Stimulated activated CD8-positive, alpha-beta memory T cell treated with anti-CD3 and anti-CD28 coated beads, Interleukin-7, amount 100 ng/mL, for 1 hour (primary cell): ENCODE measurements at places on chromosomes 6 and 20.

DNA sequence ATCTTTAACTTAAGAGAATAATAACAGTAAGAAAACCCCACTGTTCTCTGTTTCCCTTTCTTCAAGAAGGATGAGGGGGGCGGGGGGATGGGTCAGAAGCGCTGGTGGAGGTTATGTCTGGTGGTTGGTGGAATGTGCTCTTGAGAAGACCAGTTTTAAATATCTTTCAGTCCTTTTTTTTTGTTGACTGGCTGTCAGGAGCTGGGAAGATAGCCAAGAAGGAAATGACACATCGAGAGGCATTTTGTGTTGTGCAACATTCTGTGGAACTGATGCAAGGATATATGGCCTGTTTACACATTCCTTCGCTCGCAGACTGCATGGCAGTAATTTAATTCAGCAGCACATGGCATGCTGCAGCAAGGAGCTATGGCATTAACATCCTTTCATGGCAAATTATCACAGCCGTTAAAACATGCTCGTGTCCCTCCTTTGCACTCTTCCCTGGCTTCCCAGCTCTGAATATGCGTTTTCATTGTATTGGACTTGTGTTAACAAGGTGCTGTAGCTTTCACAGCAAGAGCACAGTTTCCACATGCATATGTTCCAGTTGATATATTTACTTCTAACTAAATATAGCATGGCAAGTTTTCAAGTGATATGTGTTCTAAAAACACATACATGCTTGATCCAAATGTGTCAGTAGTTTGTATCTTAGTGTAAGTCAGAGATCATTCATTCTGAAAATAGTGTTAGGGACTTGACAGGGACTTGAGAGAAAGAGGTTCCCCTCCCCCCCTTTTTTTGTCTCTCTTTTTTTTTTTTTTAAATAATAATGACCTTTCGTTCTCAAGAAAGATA, 68.2 kb upstream of the SUPT3H start:
- no peak for DNase-seq

GRCh38 chr20:56925082-56925830, 296.1 kb downstream of the TFAP2C start:
- no peak for DNase-seq

GRCh38 chr6:25472306-25472705, 179.7 kb upstream of the SCGN start:
- no peak for DNase-seq

- no peak for DNase-seq
Observed at GRCh38 chr6:124999105-124999764, 37.0 kb downstream of the RNF217 start.

- no peak for DNase-seq
Observed at GRCh38 chr6:153162172-153162571, 31.1 kb upstream of the RGS17 start.

DNA sequence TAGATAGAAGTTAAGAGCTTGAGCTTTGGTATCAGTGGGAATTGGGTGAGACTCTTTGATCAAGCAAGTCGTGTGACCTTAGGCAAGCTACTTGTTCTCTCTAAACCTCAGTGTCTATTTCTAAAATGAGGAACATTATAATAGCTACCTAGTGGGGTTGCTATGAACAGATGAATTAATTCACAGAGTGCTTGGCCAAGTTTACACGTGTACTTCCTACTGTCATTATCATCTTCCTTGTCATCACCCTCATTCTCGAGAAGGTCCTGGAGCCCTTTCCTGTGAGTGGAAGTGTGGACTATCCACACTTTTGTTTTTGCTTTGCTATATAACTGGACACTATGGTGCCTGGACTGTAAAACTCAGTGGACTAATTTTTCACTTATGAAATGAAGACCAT, 64.0 kb downstream of the BCKDHB start:
- DNase-seq, result no peak

DNA sequence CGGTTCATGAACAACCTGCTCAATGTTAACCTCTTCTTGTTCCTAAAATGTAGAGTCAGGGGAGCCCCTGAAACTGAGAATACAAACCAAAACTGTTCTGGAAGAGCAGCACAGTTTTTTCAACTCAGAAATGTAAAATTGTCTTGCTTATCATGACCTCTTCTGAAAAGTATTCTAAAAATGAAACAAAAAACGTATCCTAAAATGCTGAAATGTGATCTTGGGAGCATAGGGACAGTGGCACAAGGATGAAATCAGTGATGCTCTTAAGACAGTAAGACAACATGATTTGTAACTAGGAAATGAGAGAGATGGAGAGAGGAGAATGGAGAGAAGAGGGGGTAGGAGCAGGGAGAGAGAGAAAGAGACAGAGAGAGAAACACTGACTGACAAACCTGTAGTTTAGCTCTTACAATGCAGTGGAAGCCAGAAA, 27.5 kb downstream of the NCOA7 start:
- DNase-seq, result no peak

DNA sequence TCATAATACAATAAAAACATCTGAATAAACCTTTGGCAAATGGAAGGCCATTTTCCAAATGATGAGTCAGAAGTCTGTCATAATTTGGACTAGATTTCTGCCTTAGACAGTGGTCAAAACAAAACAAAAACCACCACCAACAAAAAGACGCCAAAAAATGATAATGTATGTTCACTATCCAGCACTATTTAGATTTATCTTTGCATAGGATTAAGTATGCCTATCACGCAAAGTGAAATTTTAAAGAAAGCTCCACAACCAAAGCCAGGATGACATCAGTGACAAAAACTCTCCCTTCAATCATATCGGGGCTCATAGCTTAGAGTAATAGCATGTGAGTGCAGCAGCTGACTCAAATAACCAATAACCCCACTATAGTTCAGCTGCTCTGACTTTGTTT, 201.9 kb downstream of the MOXD1 start:
- no peak for DNase-seq

GRCh38 chr6:47016261-47016660, 25.9 kb downstream of the ADGRF1 start:
- no peak for DNase-seq

DNA sequence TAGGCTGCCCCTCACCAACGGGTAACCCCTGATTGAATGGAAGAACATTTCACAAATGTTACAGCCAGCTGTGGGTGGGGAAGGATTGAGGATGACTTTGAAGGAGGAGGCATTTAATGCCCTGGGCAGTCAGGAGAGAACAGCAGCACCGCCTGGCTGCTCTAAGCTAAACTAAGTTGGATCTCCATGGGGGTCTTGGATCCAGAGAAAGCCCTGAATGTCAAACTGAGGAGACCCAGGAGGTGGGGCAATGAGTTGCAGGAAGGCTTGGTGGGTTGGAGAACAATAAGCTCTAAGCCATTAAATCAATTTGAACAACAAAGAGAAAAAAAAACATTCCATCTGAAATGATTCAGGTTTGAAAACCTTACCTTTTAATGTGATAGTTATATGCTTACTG, 35.4 kb downstream of the TMX4 start:
- DNase-seq, result no peak

- DNase-seq, result no peak
Observed at GRCh38 chr6:114276783-114277182, 66.0 kb downstream of the HS3ST5 start.

DNA sequence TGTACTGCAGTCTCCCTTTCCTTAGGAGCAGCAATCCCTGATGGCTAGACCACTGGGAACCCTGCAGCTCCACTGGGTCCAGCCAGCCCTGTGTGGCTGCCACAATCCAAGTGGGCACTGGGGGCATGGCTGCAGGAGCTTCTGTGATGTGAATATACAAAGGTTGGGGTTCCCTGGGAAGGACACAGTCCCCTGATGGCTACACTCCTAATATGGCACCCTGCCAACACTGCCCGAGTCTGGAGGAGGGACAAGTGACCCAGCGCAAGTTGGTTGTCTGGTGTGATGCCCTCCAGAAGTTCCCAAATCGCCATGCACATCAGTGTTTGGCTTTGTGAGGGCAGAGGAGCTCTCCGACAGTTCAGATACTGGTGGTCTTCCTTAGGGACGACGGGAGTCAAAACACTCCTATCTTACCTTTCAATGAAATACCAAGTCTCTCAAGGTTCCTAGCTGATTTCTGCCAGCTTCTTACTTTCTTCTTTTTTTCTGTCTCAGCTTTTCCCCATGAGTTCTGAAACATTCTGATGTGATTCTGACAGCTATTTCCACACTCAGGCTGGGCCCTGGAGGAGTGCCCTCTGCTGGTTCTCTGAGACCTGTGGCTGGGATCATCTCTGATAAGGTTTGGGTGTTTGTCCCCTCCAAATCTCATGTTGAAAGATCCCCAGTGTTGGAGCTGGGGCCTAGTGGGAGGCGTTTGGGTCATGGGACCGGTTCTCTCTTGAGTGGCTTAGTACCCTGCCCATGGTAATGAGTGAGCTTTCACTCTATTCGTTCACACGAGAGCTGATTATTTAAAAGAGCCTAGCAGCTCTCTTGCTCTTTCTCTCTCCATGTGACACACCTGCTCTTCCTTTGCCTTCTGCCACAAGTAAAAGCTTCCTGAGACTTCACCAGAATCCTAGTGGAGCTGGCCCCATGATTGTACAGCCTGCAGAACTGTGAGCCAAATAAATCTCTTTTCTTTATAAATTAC, 15.5 kb upstream of the ZFP57 start:
- no peak for DNase-seq

DNA sequence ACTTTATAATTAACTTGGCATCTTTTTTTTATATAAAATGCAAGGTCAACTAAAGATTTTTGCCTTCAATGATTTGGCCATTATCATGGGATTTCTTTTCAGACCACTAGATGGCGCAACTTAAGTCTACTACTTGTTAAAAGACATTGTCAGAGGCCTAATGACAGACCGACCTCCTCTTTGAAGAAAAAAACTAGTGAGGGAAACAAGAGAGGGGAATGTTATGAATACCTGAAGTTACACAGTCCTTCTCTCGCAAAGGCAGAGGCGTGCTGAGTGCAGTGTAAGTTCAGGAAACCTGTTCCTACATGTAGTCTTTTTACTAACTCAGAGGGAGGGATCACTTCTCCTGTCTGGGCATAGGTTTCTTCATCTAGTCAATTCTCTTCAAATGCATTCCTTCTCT, 9.3 kb downstream of the TRAPPC3L start:
- DNase-seq, result no peak

GRCh38 chr20:1204576-1204975, 1.3 kb downstream of the C20orf202 start:
- DNase-seq, result no peak

- no peak for DNase-seq
Observed at GRCh38 chr20:25136643-25137559, 55.0 kb upstream of the VSX1 start.

GRCh38 chr6:70124882-70125545, 177.9 kb downstream of the COL9A1 start:
- DNase-seq, result no peak

- no peak for DNase-seq
Observed at GRCh38 chr6:109854541-109855308, 123.4 kb upstream of the GPR6 start.

GRCh38 chr6:140434761-140435160, 1060.3 kb upstream of the CITED2 start:
- DNase-seq, result no peak

DNA sequence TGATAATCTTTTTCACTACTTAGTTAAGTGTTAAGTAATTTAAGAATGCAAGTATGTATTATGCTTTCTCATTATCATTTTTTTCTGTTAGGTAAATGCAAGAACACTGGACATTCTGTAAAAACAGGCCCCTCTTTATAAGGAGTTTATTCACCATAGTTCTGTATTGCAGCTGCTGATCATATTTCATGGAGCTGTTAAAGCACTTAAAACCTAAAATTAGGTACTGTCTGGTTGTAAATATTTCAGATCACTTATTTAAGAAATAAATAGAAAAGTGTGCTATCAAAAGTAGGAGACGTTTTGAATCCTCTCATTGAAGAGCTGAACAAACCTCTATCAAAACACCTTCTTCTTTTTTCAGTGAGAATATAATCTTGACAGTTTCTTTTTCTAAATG, 3.9 kb downstream of the EYA4 start:
- no peak for DNase-seq

GRCh38 chr20:54565255-54565654, 89.9 kb downstream of the DOK5 start:
- no peak for DNase-seq

GRCh38 chr20:11851646-11852045, 66.0 kb upstream of the BTBD3 start:
- no peak for DNase-seq

- DNase-seq, result no peak
Observed at GRCh38 chr6:143583542-143584327, 72.2 kb upstream of the FUCA2 start.

DNA sequence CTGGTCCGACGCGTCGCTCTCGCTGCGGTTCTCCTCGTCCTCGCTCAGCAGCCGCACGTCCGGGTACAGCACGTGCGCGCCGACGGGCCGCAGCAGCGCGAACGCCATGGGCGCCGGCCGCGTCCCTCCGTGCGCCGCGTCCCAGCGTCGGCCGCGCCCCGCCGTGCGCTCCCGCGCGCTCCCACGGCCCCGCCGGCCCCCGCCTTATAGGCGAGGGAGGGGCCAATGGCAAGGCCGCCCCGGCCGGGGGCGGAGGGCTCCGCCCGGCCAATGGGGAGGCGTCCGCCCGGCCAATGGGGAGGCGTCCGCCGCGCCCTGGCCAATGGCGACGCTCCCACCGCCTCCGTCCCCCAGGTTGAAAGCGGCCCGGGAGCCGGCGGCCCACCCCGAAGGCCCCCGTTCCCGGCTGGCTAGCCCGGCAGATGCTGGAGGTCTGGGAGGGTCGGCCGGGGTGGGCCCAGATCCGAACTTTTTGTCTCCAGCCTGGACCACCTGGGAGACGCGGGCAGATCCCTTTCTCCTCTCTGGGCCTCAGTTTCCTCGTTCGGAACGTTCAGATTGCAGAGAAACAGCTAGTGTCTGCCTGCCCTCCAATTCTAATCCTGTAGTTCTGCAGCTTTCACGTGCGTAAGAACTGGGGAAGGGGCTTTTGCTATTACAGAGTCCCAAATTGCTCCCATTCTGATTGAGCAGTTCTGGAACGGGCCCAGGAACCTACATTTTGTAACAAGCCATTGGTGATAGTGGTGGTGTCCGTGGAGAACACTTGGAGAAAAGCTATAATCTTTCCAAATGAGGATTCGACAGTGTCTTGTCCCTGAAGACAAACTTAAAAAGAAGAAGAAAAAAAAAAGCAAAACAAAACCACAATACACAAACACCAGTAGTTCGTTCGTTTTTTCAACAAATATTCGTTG, at the start of gene TCF15:
Gene TCF15, minus strand, starts transcription at position 180 of the 917 bp plus-strand sequence. Its CDS starts 72 bp downstream, at position 108.
- no peak for DNase-seq

DNA sequence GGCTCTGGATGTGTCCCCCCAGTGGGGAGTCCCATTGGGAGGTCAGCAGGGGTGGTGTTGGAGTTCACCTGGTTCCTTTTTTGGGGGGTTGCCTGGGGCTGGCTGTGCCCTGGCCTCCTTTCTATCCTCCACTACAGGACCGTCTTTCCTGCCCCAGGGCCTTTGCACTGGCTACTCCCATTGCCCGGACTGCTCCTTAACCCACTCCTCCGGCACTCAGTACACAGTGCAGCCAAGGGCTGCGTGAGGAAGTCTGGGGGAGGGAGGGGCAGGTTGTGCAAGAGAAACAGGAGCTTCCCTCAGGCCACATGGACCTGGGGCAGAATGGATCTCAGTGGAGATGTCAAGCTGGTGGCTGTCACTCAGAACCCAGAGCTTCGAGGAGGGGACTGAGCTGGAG, 429.3 kb upstream of the SULF2 start:
- no peak for DNase-seq

- no peak for DNase-seq
Observed at GRCh38 chr20:36473164-36473563, 68.2 kb upstream of the MYL9 start.
